ENCODE measurements at places on chromosomes 3 and 15.
A peak's percentile ranks its signal among the peaks of the same experiment; 100 is the strongest.

- DNase-seq: peak; percentile 75
Measured at GRCh38 chr3:16468002-16468335, 45.5 kb downstream of the RFTN1 start.

GRCh38 chr15:98658831-98659699 lies 10.7 kb downstream of the IGF1R start:
- DNase-seq: peak; percentile 55

- DNase-seq: no peak
Measured at GRCh38 chr3:150770681-150771080, 7.7 kb upstream of the SIAH2 start.

GRCh38 chr3:88105325-88105724 lies 44.4 kb upstream of the C3orf38 start:
- DNase-seq: no peak

GRCh38 chr15:44137750-44138149 lies 57.3 kb downstream of the FRMD5 start:
- DNase-seq: no peak

- no peak for DNase-seq
Measured at GRCh38 chr15:77643764-77644163, 11.1 kb upstream of the LINGO1 start.

DNA sequence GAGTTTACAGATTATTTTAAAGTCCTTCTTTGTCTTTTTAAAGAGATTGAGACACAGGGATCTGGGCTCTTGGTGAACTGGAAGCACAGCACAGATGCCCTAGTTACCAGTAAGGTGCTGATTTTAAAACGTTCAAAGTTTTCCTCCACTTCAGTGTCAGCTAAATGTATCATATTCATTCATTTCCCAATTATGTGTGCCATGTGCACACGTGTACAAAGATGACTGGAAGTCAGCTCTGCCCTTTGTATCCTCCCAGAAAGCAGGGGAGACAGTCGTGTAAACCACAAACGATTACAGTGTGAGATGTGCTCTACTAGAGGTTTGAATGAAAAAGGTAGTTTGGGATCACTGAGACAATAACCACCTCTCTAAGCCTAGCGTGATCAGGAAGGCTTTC lies 730 bp downstream of the ZKSCAN7 start:
- no peak for DNase-seq

DNA sequence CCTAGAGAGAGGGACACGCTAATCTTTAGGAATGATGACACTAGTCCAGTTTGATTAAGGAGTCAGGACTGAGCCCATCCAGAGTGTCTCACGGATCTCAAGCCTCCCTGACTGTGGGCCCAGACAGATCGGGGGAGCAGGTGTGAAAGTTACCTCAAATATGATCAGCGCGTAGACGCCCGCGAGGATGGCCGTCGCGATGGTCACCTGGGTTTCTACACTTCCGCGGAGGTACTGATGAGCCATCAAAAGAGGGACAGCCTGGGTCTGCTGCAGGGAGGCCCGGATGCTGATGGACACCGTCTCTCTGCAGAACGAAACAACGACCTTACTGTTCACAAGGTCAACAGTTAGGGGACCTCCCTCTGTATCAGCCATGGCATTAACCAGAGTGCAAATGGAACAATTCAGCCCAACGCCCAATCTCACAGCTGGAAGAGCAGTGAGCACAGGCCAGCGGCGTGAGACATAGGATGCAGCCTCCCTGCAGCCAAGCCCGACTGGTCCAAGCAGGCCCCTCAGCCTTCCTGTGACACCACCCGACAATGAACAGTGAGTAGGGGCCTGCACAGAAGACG lies 84.4 kb downstream of the OCA2 start:
- DNase-seq: no peak

DNA sequence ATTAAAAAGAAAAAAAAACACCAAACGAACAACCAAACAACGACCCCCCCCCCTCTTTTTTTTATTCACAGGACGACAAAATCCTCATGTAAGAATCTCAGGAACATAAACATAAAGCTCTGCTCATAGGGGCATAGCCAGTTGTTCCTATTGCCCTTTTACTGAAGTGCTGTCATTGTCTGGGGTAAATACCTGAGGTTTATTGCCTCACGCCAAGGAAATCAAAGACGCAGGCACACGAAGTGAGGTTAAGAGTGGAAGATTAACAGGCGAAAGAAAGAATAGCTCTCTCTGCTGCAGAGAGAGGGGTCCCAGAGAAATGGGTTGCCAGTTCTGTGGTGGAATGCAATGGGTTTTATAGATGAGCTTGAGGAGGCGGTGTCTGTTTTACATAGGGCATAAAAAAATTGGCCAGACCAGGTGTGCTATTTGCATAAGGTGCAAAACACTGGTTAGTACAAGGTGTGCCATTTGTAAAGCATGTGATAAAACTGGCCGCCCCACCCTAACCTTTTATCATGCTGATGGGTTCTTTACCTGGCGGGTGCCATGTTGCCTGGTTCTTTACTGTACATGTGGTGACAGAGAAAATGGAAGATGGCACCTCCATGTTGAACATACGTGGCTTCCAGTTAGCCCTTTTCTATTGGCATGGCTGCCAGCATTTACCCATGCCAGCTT lies 257.6 kb upstream of the ZPLD1 start:
- no peak for DNase-seq

DNA sequence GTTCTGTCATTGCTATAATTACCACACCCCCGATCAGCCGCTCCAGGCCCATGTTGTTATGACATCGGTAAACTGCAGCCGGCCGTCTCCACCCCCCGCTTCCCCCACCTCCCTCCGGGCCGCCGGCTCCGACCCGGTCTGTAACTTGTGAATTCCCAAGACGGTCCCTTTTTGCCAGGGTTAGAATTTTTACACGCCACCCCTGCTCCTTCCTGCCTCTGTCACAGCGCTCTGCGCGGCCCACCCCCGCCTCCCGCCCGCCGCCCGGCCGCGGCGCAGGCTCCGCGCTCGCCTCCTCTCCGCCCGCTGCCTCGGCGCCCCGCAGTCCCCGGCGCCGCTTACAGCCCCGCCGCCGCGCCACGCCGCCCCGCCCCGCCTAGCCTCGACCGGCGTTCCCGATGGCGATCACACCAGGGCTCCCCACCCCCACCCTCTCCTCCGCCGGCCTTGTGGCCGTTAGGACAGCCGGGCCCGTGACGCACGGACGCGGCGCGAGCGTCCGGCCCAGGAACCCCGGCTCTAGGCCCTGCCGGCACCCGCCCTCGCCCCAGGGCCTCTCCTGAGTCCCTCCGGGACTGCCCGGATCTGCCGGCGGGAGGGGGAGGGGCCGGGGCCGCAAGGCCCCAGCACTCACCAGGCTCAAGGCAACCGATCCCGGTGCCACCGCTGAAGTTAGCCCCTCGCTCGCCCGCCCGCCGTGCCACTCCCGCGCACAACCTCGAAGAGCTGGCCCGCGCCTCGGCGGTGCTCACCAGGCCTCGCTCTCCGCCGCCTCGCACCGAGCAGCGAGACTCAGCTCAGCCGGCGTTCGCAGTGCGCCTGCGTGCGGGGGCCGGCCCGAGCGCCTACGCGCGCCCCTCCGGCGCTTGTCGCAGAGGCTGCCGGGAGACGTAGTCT lies at the start of gene KPNA1:
Gene KPNA1 (minus strand): TSS at position 817 of the 897 bp plus-strand sequence. CDS start 18,374 bp downstream, outside the sequence.
- DNase-seq: peak; percentile 93

- DNase-seq: peak; percentile 5
Measured at GRCh38 chr3:2927259-2927658, 182.9 kb downstream of the IL5RA start.

DNA sequence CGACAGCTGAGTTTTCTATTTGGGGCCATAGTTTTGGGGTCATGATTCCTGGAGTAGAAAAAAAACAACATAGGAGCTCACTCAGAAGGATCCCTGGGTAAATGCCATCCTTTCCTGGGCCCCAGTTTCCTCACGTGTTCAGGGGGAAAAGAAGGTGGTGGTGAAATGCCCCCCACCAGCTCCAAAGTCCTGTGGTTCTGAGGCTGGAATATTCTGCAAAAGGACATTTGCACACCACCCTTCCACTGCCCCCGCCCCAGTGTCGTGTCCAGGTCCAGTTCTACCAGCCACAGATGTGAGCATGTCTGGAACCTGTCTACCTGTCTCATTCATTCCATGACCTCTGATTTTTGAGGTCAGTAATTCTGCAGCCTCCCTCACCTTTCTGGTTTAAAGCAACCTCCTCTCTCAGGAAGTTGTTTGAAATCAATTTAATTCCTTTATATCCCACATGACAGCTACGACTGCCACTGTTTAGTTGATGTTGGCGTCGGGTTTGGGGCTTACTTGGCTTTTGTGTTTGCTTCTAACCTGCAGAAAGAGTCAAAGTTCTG lies 82.1 kb downstream of the SMAD3 start:
- DNase-seq: no peak

- no peak for DNase-seq
Measured at GRCh38 chr3:195257454-195258448, 13.2 kb downstream of the XXYLT1 start.

GRCh38 chr3:125023833-125024555 lies 31.8 kb downstream of the HEG1 start:
- no peak for DNase-seq

DNA sequence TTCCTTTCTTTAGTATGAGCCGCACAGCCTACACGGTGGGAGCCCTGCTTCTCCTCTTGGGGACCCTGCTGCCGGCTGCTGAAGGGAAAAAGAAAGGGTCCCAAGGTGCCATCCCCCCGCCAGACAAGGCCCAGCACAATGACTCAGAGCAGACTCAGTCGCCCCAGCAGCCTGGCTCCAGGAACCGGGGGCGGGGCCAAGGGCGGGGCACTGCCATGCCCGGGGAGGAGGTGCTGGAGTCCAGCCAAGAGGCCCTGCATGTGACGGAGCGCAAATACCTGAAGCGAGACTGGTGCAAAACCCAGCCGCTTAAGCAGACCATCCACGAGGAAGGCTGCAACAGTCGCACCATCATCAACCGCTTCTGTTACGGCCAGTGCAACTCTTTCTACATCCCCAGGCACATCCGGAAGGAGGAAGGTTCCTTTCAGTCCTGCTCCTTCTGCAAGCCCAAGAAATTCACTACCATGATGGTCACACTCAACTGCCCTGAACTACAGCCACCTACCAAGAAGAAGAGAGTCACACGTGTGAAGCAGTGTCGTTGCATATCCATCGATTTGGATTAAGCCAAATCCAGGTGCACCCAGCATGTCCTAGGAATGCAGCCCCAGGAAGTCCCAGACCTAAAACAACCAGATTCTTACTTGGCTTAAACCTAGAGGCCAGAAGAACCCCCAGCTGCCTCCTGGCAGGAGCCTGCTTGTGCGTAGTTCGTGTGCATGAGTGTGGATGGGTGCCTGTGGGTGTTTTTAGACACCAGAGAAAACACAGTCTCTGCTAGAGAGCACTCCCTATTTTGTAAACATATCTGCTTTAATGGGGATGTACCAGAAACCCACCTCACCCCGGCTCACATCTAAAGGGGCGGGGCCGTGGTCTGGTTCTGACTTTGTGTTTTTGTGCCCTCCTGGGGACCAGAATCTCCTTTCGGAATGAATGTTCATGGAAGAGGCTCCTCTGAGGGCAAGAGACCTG lies 13.2 kb downstream of the GREM1 start:
- peak; percentile 84 for DNase-seq

DNA sequence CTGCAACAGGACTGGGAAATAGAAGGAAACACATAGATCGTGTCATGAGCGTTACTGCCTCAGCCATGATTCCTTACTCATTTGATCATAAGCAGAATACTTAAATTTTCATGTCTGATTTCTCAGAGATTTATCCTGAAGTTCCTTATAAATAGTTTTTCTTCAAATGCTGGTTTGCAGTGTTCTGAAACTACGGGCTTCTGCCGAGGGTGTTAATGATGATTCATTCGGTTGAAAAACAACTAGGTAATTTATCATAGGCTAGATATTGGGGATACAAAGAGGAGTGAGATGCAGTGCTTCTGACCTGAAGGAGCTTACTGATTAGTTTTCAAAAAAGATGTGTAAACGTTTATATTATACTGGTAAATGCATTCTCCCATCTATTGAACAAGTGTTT lies 428.9 kb downstream of the NLGN1 start:
- DNase-seq: no peak

DNA sequence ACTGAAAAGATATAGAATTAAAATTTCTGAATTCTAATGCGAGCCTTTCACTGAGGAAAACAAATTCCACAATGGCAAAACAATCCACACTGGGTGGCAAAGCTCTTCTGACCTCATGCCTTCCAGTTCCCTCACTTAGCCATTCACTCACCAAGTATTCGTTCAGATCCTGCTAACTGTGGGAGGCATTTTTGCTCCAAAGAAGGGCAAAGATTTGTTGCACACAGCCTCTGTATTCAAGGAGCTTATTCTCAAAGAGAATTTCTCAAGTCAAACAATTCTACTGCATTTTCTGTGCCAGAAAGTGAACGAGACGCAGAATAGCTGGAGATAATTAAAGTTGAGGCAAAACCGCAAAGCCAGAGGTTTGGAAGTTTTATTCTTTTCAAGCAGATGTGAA lies 77.3 kb downstream of the CPNE4 start:
- DNase-seq: no peak

DNA sequence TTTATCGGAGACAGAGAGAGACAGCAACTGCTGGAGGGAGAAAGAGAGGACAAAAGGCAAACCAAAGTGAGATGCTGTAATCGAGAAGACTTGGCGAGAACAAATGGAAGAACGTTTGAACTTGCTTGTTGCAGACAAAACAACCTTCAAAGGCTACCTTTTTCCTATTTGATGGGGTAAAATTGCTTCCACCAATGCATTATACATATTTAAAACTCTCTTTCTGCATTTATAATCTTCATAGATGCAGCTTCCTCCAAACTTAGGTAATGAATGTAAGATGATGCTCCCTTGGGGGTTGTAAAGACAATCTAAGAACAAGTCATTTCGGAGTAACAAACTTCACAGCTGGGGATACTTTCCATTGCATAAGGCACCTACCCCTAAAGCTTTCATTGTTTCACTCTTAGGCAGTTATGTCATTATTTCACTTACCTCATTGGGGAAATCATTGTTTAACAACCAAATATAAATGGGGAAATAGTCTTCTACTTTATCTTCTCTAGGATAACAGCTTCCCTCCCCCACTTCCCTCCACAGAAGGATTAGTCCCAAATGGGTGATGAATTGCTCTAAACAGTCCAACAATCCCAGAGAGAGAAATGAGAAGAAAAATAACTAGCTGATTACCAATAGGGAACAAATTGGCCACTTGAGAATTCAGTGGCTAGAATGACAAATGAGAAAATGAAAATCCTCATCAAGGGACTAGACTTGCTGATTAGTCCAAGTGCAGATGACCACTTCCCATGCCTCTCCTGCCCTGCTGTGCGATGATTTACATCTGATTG lies 269.8 kb upstream of the ADAMTS9 start:
- no peak for DNase-seq

GRCh38 chr15:85403745-85404144 lies 23.3 kb downstream of the AKAP13 start:
- DNase-seq: peak; percentile 85

- DNase-seq: no peak
Measured at GRCh38 chr3:172659246-172660002, 51.4 kb downstream of the NCEH1 start.

- DNase-seq: no peak
Measured at GRCh38 chr15:74630284-74631086, 14.8 kb downstream of the CLK3 start.

DNA sequence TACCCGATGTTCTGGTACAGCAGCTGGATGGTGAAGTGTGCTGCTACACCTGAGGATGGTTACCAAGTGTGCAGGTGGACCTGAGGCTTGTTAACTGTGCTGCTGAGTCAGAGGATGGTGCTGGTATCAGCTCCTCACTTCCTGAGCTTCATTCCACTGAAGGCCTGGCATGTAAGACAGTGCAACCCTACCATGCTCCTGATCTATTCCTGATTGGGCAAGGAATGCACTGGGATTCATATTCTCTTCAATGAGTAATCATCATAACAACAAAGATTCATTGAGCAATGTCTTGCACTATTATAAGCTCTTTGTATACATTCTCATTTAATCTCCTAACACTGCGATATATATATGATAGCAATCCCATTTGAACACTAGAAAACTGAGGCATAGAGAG lies 62.9 kb upstream of the THSD4 start:
- no peak for DNase-seq

All from mesendoderm (in vitro differentiated cells).